CD4-positive, alpha-beta T cell treated with Interleukin-17A for 4 hours (primary cell): ENCODE measurements at places on chromosomes 7 and 10.

DNA sequence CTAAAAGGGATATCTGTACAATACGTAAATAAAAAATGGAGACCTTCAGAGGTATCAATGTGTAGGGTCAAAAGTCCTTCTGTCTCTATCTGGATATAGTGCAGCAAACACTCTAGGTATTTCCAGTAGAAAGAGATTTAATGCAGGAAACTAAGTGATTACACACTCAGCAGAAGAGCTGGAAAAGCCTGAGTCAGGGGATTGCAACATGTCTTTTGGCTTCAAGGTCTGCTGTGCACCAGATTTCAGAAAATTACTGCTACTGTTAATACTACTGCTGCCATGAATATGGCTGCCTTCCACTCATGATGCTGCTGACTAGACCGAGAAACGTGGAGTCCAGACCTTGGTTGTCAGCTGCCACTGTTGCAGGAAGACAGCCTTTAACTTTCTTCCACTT is 94.9 kb upstream of the DLX6 start:
- no peak for DNase-seq

GRCh38 chr10:48453451-48454301 is 147.2 kb downstream of the MAPK8 start:
- DNase-seq: no peak

DNA sequence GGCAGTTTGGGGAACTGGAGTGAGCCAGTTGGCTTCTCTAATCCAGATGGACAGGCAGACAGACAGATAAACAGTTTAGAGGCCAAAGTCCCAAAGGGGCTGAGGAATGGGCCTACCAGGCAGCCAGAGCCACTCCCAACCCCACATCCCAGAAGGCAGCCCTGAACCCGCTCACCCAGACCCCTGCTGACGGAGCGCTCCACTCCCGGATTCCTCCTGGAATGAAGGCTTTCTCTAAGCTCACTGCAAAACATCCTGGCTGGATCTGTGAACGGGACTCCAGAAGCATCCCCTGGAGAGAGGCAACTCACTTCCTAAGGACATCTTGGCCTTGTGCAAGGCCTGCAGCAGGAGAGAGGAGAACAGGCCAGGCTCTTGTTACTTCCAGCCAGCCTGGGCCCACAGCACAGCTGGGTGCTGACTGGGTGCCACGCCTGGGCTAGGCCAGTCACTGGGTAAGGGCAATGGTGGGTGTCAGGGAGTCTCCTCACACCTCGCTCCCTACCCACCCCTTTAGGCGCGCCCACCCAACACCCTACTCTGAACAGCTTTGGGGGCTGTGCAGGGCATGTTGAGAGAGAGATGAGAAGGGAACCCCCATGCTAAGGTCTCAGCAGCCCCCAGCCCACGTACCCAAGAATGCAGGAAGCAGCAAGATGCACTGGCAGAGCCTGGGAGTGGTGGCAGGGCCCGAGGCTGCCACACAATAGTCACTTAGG is 168.6 kb upstream of the ZMIZ1 start:
- DNase-seq: no peak

- DNase-seq: no peak
These were observed 553.8 kb downstream of the TFEC start for GRCh38 chr7:115476671-115477181.

- no peak for DNase-seq
These were observed 66.7 kb downstream of the CCDC3 start for GRCh38 chr10:12934777-12935176.

DNA sequence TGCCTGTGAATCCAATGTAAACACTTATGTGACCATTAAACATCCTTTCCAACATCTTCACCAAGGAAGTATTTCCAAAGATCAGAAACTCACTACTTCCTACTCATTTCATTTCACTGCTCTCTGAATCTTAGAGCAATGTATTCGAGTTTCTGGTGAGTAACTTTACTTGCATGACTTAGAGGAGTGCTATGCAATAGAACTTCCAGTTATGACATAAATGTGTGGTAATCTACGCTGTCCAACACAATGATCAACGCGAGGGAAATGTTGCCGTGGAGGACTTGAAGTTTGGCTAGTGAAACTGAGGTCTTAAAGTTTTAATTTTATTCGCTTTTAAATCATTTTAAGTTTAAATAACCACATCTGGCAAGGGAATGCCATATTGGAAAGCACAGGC is 1326.3 kb downstream of the XPNPEP1 start:
- DNase-seq: no peak

DNA sequence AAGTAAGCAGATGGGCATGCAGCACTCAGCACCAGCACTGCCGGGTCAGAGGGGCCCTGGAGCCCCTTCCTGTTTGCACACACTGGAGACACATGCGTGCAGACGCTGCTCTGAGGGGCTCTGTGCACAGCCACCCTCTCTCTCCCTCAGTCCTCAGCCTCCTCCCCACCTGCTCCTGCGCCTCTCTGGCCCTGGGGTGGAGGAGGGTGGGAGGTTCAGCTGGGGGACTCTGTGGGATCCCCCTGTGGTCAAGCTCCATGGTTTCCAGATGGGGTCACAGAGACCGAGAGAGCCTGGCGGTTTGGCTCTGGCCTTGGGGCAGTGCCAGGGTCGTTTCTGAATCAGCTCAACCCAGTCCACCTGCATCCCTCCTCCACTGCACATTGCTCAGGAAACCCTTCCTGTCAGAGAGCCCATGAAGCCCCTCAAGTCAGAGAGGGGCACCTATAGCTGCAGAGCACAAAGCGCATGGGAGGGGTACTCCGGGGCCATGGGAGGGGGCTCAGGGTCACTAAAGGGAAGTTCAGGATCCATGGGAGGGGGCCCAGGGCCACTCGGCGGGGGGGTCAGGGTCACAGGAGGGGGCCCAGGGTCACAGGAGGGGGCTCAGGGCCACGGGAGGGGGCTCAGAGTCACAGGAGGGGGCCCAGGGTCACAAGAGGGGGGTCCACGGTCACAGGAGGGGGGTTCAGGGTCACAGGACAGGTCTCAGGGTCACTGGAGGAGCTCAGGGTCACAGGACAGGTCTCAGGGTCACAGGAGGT is 161.7 kb downstream of the ADARB2 start:
- DNase-seq: no peak
